ENCODE measurements at places on chromosomes 6 and 20.
A peak's percentile ranks its signal among the peaks of the same experiment; 100 is the strongest.

GRCh38 chr6:155152211-155153076 lies 111.4 kb upstream of the CLDN20 start:
- DNase-seq = no peak

GRCh38 chr20:37452236-37452635 lies 68.8 kb upstream of the NNAT start:
- DNase-seq = no peak

DNA sequence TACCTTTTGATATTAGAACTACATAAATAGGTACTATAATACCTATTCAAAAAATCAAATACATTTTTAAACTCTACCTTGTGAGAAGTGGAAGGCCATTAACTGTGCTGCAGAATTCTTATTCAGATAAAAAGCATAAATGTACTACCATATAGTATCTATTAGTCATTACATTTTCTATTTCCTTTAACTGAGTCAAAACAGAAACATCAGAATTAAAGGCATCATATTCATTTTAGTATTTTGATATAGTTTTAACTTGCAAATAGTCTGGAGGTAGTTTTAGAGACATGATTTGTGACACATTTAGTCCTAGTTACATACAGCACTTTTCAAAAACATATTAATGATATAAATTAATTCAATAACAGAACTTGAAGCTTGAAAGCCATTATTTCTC lies 39.9 kb upstream of the TAB2 start:
- DNase-seq = no peak

- DNase-seq = no peak
Observed at GRCh38 chr6:127710668-127711067, 133.7 kb downstream of the C6orf58 start.

DNA sequence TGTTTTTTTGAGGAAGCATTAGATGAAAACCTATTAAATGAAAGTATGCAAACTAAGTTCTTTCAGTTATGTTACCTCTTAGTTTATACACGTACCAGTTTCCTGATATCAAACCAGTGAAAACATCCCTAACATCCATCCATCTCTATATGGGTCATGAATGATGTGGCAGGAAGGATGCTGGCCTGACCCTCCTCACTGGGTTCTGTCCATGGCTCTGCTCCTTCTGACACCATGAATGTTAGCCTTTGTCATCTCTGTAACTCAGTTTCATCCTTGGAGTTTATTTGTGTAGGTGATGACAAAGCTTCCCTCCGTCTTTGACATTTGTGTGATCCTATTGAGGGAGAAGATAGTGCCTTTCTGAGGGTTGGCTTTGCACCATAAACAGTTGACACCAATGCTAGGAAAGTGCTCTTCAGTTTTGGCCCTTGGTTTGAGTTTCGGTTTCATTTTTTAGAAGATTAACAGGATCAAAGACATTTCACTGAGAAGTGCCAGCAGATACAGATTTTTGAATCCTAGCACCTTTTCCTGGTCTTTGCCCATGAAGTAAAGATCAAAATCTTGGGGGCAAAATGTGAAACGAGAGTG lies 72.0 kb upstream of the SCGN start:
- DNase-seq = no peak

DNA sequence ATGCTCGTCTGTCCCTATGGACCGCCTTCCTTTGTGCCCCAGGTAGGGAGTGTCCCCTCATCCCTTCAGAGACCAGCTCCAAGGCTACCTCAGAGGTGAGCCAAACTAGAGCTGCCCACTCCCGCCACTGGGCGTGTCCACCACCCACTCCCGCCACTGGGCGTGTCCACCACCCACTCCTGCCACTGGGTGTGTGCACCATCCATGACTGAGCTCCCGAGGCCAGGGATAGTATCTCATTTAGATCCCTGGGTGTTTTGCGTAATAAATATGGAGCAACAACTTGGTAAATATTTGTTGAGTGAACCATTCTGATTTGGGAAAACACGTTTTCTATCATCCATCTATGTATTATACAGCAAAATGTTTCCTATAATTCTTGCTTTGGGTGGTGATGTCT lies 68.8 kb downstream of the ZBTB2 start:
- no peak for DNase-seq

DNA sequence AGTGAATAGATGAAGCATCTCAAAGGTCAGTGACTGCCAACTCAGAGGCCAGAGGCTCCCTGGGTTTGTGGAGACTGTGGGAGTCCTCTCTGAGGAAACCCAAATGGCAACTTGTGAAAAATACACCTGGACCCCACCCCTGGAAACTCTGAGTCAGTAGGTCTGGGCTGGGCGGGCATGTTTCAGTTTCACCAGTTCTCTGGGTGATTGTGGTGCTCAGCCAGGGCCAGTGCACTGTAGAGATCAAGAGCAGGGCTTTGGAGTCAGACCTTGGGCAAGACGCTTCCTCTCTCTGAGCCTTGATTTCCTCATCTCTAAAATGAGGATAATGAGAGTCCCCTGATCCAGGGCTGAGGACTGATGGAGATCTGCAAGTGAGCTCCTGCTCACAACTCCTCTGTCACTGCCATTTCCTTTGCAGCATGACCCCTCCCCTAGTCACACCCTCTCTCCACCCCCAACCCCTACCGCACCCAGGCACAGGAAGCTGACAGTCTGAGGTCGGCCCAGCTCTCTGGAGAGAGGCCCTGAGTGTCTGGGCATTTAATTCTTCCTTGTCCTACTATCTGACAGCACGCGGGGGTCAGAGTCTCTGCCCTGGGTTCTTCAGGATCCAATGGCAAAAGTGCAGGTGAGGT lies 5.1 kb downstream of the DEF6 start:
- DNase-seq = peak; percentile 92

GRCh38 chr6:36954262-36954931 lies at the start of gene PI16:
TSS of gene PI16 (plus strand) at chr6:36954738. CDS start at chr6:36954761, 23 bp downstream.
- DNase-seq = no peak

DNA sequence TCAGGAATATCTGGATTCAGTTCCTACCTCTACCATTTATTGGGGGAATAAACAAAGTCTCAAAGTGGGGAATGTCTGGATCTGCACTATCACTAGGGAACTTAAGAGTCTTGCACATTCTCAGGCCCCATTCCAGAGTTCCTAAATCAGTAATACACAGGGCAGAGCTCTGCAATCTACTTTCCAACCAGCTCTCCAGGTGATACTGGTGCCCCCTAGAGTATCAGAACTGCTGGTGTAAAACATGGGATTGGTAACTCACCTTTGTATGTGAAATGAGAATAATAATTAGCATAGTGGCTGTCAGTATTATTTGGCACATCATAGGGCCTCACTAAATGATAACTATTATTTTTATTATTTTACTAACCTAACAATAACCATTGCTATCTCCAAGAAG lies 278.8 kb upstream of the IMPG1 start:
- DNase-seq = no peak

GRCh38 chr6:150084426-150084825 lies 15.5 kb upstream of the ULBP3 start:
- no peak for DNase-seq

DNA sequence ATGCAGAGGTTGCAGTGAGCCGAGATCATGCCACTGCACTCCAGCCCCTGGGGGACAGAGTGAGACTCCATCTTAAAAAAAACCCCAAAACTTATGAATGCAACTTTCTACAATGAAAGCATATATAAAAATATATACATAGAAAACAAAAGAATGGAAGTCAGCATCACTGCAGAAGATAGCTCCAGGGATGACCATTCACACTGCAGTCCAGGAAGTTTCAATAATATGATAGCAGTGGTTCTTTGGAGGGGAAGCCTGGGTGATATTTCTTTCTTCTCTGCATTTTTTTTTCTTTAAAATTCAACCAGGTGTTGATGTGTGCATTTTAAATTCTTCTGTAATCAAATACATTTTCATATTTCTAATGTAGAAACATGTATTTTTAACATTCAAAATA lies 12.3 kb downstream of the HLA-G start:
- no peak for DNase-seq

DNA sequence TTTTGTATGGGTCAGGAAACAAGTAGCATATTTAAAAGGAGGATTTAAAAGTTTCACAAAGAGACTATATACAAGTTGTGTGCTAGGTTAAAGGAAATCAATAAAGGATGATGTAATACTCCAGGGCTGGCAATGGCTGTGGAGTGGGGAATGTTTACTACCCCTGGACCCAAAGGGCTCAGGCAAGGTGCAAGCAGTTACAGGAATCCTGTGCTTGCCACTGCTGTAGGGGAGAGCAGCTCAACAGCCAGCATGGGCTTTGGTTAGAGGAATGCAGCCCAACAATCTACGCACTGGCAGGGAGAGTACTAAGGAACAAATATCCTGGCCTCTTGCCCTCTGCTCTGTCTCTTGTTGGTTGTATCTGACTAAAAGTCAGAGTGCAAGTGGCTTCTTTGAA lies 1642.2 kb downstream of the KHDRBS2 start:
- DNase-seq = no peak

DNA sequence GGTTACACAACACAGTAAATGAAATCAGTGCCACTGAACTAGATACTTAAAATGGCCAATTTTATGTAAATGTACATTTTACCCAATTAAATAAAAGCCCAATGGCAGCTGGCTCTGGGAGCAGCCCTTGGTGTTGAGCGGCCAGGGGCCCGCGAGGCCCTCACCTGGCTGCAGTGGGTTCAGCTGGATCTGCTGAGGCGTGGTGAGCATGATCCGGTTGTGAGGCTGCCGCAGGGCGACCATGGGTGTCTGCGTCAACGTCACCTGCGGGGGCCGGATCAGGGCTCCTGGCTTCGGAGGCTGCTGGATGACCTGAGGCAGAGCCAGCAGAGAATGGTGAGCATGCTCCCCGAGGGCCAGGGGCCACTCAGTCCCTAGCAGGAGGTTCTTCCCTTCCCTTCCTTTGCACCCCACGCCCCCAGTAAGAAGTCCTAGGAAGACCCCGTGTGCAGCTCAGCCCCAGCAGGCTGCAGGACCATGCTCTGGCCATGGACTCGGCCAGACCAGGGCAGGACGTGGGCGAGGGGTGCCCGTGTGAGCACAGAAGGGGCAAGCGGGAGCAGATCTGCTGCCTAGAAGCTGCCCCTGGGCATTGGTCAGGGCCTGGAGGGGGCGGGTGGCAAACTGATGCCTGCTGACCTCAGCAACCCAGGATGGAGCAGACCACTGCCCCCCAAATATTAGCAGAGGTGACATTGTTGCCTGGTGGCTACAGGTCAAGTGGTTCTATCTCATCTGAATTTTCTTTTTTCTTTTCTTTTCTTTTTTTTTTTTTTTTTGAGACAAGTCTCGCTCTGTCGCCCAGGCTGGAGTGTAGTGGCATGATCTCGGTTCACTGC lies 61.9 kb downstream of the TAF4 start:
- no peak for DNase-seq

- DNase-seq = no peak
Observed at GRCh38 chr20:11060423-11061185, 386.8 kb upstream of the JAG1 start.

DNA sequence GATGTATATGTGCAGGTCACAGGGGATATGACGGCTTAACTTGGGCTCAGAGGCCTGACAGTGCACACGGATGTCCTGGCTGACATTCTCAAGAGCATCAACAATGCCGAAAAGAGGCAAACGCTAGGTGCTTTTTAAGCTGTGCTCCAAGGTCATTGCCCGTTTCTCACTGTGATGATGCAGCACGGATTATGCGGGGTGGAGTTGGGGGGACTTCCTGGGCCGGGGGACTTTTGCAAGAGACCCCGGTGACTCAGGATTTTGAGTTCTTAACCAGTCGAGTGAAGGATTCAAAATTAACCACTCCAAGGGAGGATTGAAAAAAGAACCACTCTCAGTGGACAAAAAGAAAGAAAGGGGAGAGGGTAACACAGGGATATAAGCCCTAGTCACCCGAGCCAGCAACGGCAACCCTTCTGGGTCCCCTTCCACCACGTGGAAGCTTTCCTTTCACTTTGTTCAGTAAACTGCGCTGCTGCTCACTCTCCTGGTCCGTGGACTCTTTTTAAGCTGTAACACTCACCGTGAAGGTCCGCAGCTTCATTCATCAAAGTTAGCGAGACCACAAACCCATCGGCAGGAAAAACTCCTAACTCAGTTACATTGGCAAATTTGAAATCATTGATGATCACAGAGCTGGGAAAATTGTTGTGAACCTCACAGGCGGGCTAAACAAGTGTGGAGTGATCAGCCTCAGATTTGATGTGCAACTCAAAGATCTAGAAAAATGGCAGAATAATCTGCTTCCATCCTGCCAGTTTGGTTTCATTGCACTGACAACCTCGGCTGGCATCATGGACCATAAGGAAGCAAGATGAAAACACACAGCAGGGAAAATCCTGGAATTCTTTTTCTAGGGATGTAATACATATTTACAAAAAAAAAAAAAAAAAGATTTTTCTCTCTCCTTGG lies 199.3 kb downstream of the ARID1B start:
- DNase-seq = no peak

DNA sequence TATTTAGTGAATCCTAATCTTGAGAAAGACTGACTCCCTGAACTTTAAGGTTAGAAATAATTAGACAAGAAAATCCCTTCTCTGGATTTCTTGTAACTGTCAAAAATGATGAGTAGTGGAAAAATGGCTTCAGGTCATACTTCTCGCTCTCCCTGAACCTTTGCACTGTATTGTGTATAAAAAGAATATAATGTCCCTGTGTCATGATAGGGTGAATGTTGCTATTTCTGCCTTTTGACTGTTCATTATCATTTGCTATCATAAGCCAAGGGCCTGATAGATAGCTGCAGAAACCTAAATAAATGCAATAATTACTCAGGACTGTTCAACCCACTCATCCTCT lies 39.3 kb downstream of the ALDH8A1 start:
- DNase-seq = no peak

- no peak for DNase-seq
Observed at GRCh38 chr6:39152262-39152661, 37.3 kb upstream of the SAYSD1 start.

DNA sequence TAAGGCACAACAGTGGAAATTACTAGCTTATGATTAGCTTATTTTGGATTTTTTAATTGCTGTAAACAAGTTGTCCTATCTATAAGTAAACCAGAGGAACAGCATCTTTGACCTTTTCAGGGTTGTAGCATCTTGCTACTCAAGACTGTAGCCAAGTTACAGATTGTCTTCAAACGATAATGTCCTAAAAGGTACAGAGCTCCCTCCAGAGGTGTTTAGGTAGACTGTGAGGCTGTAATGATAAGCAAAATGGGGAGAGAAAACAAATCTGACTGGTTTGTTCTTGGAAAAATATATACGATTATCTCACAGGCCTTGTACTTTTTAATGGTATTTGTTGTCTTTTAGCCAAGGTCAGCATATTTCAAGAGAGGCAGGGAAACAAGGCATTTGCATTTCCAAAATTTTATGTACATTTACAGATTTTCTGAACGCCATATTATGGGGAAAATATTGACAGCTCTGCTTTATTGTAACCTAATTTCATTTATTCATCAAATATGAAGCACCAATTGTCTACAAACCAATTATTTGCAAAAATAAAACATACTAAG lies 273.4 kb downstream of the MEI4 start:
- no peak for DNase-seq

Measured in activated CD4-positive, alpha-beta T cell treated with anti-CD3 and anti-CD28 coated beads for 4 hours (primary cell).